ENCODE measurements at places on chromosomes 5 and 9.

GRCh38 chr5:132622608-132623007, 35.4 kb upstream of the IL13 start:
- DNase-seq, result no peak

GRCh38 chr5:135130261-135131215, 96.5 kb upstream of the PITX1 start:
- no peak for DNase-seq

- DNase-seq, result no peak
Observed at GRCh38 chr5:173884402-173885053, 3.6 kb upstream of the CPEB4 start.

- DNase-seq, result no peak
Observed at GRCh38 chr5:179311581-179311980, 33.7 kb downstream of the ADAMTS2 start.

- DNase-seq, result no peak
Observed at GRCh38 chr5:57437976-57438805, 44.4 kb downstream of the ACTBL2 start.

DNA sequence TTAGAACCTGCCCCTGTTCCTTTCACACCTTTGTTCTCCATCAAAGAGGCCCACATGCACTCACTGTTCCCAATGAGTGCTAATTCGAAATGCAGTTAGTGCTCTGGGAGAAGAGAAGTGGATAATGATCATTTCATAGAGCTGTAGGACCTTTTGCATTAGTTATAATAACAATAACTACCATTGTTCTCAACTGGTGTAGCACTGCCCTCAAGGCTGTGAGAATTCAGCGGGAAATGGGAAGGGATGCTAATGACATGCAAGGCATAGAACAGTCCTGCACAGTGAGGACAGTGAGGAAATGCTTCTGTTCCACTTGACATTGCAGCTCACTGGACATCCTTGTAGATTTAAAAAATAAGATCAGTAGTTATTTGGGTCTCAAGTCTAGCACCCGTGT, 187.4 kb downstream of the FBXL7 start:
- no peak for DNase-seq

DNA sequence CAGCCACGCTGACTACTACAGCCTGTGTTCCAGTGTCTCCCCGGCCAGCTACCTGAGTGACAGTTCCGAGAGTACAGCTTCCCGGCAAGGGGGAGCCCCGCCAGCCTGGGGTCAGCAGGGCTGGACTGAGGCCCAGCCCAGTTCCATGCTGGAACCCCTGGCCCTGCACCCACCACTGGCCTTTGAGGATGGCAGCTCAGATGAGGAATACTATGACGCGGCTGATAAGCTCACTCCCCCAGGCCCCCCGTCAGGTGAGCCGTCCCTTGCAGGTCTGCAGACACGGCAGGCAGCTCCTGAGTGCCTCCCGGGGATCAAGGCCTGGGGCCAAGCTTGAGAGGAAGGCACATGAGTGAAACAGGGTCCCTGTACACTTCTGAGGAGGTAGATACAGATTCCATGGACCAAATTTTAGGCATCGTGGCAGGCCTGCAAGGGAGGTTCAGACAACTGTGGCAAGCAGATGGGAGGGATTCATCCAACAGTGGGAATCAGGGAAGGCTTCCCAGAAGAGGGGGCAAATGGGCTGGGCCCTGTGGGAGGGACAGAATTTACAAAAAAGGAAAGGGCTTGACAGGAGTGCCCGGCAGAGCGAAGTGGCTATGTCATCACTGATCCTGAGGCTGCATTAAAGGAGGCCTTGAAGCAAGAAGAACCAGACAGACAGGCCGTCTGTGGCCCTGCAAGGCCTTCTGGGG, 12.8 kb upstream of the TRMT10B start:
- DNase-seq, result no peak

DNA sequence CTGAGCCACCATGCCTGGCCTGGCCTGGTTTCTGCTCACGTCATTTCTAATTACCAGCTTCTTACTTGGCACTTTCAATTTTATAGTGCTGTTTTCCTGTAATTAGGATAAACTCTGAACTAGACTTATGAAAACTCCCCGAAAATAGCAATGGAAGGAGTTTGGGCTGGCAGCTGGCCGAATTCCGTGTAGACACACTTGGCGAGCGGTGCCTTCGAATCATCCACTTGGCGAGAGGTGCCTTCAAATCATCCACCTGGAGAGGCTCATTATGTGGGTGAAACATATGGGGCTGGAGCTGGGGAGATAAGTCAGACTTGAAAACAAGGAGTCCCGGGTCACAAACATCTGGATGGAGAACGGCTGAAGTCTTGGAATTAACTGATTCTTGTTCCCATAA, 203.7 kb downstream of the ROR2 start:
- no peak for DNase-seq

GRCh38 chr5:173089581-173089980, 33.4 kb downstream of the CREBRF start:
- DNase-seq, result no peak

- peak; percentile 40 for DNase-seq
Observed at GRCh38 chr5:152505442-152506042, 100.5 kb upstream of the NMUR2 start.

DNA sequence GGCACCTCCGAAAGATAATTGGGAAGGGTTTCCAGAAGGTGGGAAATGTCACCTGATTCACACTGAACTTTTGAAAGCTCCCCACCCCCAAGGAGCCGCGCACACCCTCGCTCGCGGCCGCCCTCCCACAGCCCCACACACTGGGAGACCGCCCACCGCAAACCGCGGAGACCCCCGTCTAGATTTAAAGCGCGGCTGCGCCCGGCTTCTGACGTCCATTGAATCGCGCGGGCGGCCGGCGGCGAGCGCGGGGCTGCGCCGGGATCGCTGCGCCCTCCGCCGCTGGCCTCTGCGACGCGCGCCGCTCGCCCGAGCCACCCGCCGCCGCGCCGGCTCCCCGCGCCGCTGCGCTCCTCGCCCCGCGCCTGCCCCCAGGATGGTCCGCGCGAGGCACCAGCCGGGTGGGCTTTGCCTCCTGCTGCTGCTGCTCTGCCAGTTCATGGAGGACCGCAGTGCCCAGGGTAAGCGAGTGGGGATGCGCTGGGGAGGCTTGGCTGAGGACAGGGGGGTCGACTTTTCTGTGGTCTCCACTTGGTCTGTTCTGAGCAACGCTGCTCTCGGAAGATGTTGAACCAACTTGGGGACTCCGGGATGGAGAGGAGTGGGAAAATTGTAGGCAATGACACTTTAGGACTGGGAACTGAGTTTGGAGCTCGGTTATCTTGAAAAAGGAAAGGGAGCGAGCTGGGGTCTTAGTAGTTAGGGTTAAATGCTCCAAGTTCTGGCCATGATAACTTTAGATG, at the start of gene FST:
TSS of gene FST (plus strand) at position 214 of the 743 bp plus-strand sequence. CDS start at position 377, 163 bp downstream.
- no peak for DNase-seq

GRCh38 chr9:115837618-115838017, 316.0 kb upstream of the PAPPA start:
- DNase-seq, result no peak

DNA sequence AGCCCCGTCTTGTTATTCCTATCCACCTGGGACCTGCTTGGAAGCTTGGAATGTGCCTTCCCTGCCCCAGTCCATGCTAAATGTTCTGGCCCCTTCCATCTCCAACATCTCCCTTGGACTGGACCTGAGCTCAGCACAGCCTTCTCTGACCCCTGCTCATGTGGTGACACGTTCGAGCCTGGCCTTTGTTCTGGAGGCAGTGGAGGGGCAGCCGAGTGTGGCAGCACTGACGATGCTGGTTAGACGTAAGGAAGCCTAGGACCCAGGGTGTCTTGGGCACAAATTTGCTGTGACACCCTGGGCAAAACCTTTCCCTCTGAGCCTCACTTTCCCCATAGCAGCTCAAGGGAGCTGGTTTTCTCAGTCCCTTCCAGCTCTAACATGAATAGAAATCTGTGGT, 3.9 kb downstream of the SPACA9 start:
- DNase-seq, result no peak

GRCh38 chr9:95171001-95171400, 146.5 kb downstream of the FANCC start:
- DNase-seq, result no peak
